Kidney capillary endothelial cell (primary cell): ENCODE measurements at places on chromosomes 5 and 9.

- DNase-seq: no peak
Measured at GRCh38 chr5:160959804-160960203, 107.8 kb upstream of the ATP10B start.

- no peak for DNase-seq
Measured at GRCh38 chr5:150627731-150628545, 12.5 kb upstream of the SYNPO start.

- no peak for DNase-seq
Measured at GRCh38 chr5:1570975-1571374, 47.2 kb upstream of the LPCAT1 start.

DNA sequence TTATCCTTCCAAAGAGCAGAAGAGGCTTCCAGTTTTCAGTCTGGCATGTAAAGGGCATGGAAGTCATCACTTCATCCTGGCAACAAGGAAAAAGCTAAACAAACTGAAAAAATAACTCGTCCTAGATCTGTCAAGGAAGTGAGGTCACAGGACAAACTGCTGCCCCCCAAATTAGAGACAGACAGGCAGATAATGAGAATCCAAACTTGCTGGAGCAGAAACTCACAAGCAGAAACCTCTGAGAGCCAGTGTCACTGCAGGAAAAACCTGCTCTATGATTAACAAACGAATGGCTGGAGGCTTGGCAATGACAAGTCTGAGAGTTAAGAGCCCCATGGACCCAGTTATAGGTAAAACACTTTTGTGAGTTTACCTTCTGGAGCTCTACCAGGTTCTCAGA is 18.9 kb upstream of the MLANA start:
- no peak for DNase-seq

DNA sequence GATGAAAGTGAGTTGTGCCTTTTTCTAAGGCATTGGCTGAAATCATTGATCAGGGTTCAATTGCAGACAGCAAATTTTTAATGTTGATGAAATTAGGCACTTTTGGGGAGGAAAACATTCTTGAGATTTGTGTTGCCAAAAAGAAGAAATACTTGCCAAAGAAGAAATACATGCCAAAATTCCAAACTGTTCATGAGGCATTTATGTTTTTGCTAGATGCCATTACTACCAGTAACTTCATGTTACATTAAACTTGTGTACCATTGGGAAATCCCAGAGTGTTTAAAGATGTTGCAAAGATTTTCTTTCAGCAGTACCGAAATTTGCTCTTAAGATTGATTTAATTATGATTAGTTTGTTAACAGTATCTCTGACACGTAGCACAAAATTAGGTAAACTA is 7.0 kb downstream of the XRCC4 start:
- DNase-seq: no peak
